ENCODE measurements at places on chromosomes 1 and 21.

GRCh38 chr1:208203848-208204609 is 40.2 kb downstream of the PLXNA2 start:
- DNase-seq: peak; percentile 57

- DNase-seq: no peak
Measured at GRCh38 chr1:162456323-162456722, 41.3 kb upstream of the UHMK1 start.

- no peak for DNase-seq
Measured at GRCh38 chr1:39575191-39576015, 1.2 kb downstream of the PABPC4 start.

DNA sequence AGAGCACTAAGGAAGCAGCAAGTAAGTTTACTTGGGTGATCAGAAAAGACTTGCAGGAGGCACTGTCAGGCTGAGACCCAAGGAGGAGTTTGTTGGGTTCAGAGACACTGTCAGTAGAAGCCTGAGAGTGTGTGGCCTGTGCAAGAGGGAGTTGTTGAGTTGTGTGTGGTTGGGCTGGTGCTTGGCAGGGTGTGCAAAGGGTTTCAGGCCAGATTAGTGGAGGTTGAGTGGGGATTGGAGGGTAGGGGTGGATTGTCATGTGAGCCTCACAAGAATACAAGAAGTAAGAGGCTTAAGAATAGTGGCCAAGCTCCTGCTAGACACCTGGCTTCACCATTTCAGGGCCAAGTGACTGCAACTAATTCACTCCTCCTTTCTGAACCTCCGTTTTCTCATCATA is 8.9 kb upstream of the KIF21B start:
- DNase-seq: no peak

DNA sequence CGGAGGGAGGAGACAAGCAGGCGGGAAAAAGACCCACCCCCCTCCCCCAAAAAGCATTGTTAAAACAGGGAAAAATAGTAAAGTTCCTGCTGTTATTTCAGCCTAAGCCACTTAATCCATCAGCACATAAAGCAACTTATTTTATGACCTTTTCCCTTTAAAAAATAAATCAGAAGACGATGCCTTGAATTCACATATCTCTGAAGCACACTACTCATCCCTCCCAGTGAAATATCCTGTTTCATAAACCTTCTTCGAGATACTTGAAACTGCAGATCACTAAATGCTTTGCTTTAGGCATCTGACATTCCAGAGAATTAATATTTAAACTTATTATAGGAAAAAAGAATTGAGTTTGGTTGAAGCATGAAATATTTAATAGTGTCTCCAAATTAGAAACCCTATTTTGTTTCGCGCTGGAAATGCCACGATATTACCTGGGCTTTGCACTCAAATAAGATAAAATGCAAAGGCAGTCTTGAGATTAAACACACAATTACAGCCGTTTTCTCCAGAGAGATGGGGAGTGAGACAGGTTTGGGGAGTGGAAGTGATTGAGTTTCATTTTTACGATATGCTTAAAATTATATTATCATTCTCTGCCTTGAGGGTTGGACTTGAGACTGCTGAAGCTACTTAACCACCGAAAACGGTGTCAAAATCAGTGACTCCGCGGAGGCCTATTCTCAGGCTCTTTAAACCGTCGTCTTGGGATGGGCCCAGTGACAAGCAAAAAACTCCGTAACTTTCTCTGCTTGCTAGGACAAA is 9.3 kb downstream of the GLIS1 start:
- DNase-seq: no peak

DNA sequence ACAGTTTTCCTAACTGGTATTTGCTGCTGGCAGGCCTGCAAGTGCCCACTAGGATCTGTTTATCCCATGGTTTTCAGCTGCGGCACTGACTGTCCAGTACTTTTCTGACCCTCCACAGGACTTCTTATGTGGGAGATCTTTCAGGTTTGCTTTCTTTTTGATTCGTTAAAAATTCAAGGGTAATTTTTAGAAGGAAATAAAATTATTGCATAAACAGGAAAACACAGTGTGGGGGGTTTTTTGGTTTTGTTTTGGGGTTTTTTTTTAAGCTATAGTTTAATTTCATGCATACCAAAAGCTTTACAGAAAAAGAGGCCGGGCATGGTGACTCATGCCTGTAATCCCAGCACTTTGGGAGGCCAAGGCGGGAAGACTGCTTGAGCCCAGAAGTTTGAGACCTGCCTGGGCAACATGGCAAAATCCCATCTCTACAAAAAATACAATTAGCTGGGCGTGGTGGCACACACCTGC is 3.6 kb downstream of the NIBAN1 start:
- no peak for DNase-seq

GRCh38 chr21:45470773-45471524 is 66.0 kb downstream of the COL18A1 start:
- DNase-seq: no peak

- no peak for DNase-seq
Measured at GRCh38 chr1:174726167-174726879, 273.4 kb upstream of the CACYBP start.

DNA sequence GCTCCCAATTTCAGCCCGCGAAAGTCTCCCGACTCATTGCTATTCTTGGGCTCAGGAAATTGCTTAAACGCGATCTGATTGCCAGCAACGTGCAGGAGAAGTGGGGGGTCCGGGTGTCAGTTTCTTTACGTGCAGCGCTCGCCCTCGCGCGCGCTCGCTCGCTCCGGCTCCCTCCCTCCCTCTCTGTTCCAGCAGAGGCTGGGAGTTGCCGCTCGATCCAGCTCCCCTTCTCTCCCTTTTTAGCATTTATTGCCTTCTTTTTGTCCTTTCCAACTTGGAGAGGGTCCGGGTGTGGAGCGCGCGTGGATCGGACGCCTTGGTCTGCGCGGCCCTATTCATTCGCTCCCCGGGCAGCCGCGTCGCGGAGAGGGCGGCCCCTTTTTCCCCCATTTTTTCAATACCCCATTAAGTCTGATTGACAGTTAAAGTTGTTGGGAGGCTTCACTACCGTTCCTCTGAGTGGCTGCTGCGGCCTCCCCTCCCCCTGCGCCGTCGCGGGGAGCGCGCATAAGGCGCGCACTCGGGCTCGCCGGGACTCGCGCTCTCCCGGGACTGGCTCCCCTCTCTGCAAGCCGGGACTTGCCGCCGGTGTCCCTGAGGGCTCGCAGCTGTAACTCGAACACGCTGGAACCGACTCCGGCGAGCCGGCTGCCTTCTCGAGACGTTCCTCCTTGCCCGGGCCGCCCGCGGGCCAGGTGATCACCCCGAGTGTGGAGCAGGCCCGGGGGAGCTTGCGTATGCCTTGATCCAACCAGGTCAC is at the start of gene DHRS3:
DHRS3 (minus strand) TSS at position 310 of the 760 bp plus-strand sequence. CDS start 862 bp downstream, outside the sequence.
- DNase-seq: peak; percentile 82

GRCh38 chr1:156525856-156526489 is 25.4 kb upstream of the MEF2D start:
- no peak for DNase-seq

GRCh38 chr1:11878081-11878890 is 19.5 kb upstream of the NPPB start:
- no peak for DNase-seq

GRCh38 chr1:103514920-103515503 is 10.5 kb upstream of the RNPC3 start:
- peak; percentile 20 for DNase-seq

GRCh38 chr1:116587501-116588227 is 16.8 kb upstream of the CD58 start:
- no peak for DNase-seq

DNA sequence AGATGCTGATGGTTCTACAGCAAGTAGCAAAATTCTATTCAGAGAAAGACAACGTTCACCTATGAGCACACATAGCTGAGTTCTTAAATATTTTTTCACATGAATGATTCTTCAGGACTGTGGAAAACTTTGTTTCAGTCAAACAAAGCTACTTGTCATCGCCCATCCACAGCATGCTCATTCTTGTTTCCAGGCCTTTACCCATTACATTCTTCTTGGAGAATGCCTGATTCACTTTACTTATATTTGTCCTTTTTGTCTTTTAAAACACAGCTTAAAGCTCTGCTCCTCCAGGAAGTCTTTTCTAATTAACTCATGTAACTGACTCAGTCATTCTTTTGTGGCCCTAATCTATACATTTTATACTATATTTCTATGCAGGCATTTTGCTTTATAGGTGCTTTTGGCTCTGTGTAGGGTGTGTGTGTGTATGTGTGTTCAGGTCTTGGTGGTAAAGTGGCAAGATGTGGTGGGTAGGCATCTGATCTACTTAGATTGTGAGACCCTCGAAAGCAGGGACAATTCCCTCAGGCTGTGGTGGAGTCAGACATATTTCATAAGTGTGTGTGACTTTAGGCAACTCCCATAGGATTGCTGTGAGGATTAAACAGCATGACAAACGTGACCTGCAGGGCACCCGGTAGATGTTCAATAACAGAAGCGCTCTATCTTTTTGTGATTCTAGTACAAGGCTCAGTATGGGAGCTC is 11.8 kb upstream of the MARK1 start:
- DNase-seq: no peak

GRCh38 chr21:35197191-35197590 is 148.1 kb upstream of the RUNX1 start:
- DNase-seq: no peak

GRCh38 chr1:40840526-40841323 is 21.4 kb downstream of the CITED4 start:
- DNase-seq: no peak

GRCh38 chr1:228839656-228840055 is 104.4 kb downstream of the RHOU start:
- DNase-seq: no peak

- no peak for DNase-seq
Measured at GRCh38 chr1:28428012-28428411, 58.5 kb downstream of the PHACTR4 start.

GRCh38 chr1:26696119-26696653 is 371 bp downstream of the ARID1A start:
- DNase-seq: no peak

GRCh38 chr1:215567491-215568298 is 591 bp downstream of the KCTD3 start:
- peak; percentile 73 for DNase-seq

DNA sequence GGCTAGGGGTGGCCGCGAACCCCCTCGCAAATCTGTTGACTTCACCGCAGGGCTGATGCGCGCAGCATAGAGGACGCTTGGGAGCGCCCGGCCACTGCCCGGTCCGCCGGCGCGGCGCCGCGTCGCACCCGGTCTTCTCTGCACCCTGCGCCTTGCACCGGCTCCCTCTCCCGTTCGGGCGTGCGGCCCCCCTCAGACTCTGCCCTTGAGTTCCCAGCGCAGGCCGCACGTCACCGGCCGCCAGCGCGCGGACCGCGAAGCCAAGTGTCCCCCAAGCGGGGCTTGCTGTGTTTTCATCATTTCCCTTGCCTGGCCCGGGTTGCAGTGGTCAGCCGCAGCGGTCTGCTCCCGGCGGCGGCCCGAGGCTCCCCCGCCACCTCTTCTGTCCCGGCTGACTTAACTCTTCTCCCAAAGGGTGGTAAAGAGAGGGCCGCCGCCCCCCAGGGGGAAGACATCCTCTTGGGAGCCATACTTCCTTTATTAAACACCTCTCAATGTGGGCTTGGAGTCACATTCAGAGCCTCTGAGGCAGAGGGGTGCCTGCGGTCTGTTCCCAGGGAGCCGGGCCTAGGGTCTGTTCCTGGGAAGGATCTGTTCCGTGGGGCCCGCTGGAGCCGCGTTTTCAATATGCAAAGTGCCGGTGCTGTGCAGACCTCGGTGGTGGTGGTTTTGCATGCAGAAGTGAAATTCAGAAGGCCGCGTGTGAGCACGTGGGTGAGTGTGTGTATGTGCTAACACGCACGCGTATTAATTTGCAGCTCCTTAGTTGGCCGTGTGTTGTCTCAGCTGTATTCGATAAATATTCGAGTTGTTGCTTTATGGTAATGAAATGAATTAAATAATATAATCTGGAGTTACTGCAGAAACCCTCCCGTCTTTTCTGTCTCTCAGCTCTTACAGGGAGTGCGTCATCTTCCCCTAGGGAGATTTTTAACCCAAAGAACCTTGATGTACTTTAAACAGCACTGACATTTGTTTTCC is 17.6 kb downstream of the PBX1 start:
- no peak for DNase-seq

GRCh38 chr1:34338871-34339270 is 162.2 kb downstream of the C1orf94 start:
- no peak for DNase-seq

DNA sequence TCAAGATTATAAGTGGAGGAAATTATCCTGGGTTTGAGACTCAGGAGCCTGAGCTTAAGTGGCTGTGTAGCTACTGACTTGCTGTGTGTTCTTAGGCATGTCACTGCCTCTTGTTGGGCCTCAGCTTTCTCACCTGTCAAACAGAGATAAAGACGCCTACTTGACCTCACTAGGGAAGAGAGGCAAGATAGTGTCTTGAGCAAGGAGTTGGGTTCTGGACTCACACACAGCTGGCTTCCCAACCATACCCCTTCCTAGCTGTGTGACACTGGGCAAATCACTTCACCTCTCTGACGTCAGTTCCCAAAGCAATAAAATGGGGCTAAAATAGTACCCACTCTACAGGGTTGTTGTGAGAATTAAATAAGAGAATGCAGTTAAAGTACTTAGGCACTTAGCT is 11.6 kb upstream of the EPB41 start:
- DNase-seq: no peak

DNA sequence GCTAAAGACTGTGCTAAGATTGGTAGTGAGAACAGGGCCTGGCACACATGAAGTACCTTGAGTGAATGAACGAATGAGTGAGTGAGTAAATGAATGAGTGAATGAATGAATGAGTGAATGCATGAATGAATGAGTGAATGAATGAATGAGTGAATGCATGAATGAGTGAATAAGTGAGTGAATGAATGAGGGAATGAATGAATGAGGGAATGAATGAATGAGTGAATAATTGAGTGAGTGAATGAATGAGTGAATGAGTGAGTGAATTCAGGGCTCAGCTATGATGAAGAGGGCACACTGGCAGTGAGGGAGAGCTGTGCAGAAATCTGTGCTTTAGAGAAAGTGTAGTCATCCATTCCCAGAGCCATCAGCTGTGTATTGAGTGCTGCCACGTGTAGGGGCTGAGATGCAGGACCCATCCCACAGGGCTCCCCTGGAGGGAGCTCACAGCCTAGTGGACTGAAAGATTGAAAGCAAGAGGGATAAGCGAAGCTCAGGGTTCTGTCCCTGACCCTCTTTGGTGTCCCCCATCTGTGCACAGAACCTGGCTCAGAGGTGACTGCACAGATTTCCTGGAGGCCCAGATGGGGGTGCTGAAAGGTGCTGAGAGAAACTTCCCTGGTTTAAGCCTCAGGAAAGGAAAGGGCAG is 217.9 kb upstream of the VAMP3 start:
- no peak for DNase-seq

DNA sequence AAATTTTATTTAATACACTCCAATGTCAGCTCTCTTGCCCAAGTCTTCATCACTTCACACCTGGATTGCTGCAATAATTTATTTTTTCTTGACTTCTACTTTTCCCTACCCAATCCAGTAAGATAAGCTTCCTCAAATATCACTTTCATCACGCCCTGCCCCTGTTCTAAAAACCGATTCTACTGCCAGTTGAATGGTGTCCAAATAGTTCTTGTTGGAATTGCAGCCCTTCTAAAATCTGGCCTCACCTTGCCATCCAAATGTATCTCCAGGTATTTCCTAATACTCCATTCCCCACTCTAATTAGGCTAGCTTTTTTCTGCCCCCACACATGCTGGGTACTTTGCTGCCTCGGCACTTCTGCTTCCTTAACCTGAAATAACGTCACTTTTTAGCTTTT is 152.5 kb downstream of the HMCN1 start:
- DNase-seq: no peak

Measured in NCI-H1092 (cell line).